ENCODE measurements at places on chromosomes 12 and 14.
A peak's percentile ranks its signal among the peaks of the same experiment; 100 is the strongest.

DNA sequence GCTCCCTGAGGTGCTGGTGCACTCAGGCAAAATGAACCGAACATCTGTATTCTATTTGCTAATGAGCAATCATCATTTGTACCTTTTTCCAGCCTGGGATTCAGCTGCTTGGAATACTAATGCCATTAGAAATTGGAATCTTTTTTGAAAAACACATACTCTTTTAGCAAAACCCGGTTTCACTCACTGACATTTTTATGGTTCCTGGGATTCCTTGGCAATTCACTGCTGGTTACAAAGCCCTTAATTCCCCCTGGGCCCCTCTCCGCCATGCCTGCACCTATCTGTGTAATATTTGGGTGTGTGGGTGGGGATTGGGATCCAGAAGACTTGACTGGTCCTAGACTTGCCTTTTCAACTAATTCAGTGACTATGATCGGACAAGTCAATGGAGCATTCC lies 199.1 kb downstream of the FOXN3 start:
- no peak for DNase-seq

DNA sequence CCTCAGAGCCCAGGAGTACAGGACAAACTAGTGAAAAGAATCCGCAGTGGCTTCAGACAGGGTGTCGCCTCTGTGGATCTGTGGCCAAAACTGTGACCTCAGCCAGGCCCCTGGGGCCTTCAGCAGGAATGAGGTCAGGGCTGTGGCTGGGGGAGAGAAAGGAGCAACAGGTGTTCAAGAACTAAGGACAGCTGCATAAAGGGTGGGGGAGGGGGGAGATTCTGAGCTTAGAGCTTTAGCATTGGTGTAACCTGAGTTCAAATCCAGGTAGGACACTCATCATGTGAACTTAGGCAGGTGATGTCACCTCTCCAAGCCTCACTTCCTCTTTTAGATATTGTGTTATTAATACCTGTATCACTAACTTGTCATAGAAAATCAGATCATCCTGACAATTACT lies 40.9 kb upstream of the CORO1C start:
- DNase-seq, result no peak

DNA sequence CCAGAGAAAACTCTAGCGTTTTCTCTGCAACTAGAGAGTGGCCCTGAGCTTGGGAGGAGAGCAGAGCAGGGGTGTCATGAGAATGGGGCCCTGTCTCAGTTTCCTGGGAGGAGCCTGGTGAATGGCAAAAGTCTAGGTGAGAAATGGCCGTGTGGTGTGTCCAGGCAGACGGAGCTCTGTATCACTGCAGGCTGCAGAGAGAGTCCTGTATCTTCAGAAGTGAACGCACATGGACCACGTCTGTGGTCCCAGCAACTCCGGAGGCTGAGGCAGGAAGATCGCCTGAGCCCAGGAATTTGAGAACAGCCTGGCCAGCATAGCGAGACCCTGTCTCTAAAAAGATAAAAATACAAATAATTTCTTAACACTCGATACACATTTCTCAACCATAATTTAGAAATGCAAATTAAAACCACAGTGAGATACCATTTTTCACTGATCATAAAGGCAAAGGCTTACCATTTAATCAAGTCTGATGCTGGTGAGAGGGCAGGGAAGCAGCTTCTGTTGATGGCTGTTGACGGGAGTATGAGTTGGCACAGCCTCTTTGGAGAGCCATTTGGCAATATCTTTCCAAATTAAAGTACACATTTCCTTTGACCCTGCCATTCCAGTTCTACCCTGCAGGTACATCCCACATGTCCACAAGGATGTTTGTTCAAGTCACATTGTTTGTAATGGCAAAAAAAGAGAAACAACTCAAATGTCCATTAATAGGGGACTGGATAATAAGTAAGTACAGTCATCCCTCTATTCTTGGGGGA lies 51.0 kb downstream of the NFKBIA start:
- DNase-seq, result no peak

DNA sequence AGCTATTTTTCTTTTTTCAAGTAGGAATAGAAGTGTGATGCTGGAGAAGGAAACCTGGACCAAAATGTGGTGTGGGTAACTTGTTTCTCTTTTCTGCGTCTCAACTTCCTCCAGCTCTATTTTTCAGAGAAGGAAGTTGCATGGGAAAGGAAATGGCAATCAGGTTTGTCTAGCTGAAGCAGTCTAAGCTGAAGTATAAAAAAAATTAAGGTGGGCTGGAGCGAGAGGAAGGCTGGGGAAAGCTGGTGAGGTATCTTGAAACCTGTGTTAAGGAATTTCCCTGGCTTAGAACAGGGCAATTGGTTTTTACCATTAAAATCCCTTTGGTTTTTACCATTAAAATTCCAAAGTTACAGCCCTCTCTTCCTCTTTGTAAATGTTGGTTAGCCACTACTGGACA lies 34.2 kb upstream of the NINJ2 start:
- DNase-seq, result no peak

DNA sequence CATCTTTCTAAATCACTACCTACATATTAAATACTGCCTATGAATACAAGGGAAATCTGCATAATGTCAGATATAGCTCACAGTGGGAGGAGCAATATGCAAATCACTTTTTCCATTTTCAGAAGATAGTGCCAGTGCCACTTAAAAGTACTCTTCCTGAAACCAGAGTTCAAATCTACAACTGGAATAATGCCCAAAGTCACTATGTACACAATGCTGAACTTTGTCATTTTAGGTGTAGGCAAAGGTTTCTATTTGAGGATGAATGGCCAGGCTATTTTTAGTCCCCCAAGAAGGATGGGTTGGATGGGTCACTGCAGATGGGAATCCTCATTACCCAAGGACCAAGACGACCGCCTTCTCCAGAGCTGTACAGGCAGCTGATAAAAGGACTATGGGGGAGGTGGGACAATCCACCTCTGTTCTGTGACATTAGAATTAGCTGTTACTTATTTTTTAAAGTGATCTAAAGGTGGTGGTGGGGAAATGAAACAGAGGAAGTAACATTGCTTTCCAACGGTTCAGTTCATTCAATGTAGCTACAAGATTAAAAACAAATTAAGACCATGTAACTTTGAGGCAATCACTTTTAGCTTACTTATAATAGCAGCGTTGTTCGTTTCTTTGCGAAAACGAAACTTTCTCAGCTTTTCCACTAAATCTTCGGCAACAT lies 5.6 kb downstream of the GMFB start:
- DNase-seq, result no peak

- DNase-seq, result peak; percentile 77
These were observed 449 bp upstream of the LTBP2 start for GRCh38 chr14:74612350-74613021.

DNA sequence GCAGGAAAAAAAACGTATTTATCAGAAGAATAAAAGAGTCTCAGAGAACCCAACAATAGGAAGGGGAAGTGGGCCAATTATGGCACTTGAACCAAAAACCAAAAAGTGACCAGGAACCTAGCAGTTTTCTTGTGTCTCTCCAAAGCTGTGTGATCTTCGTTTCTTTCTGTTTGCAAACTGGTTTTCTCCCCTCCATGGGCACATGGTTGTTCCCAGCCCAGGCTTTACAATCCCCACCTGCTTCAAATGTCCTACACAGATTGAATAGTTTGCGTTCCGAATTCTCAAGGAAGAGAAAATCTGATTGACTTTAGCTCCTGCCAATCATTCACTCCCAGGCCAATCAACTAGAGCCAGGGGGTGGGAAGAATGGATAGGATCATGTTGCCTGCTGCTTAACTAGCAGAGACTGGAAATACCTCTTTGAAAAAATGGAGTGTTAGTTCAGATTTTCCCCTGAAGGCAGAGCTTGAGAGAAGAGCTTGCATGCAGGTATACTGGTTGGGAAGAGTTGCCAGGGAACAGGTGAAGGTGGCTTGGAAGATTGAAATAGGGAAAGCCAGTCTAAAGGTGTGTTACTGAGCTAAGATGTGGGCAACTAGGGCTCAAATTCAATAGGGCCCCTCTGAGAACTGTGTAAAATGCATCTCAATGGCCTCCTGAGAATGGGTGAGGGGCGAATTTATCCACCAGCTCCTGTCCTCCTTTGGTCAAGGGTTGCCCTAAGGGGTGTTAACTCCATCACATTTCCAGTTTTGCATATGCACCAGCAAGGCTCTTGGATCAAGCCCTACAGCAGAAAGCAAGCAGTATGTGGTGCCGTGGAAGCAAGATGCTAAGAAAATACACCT lies 106.4 kb upstream of the SRRM4 start:
- no peak for DNase-seq

DNA sequence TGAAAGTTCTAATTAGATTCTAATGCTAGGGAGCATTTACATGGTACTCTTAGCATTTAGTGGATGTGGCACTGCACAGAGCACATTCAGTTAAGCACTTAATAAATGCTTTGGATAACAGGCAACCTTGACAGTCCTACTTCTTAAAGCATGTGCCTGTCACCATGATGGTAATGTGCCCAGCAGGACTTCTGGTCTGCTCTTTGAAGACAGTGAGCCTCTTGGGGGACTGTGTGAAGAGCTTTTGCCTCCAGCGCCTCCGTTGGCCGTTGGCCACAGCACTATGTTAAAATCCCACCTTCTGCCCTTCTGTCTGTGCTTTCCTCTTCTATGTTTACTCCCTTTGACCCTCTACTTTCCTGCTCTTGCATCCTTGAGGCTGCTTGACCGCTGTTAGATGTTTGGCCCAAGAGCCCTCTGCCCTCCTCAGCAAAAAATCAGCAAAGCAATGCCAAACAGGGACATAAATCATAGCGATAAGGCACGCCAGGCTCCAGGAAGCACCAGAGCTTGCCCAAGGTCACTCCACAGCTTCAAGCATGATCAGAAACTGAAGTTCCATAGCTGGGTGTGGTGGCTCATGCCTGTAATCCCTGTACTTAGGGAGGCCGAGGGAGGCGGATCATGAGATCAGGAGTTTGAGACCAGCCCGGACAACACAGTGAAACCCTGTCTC lies 8.3 kb downstream of the CDKL1 start:
- no peak for DNase-seq

- DNase-seq, result no peak
These were observed 60.7 kb upstream of the CAND1 start for GRCh38 chr12:67208281-67209067.

- DNase-seq, result no peak
These were observed 50.2 kb upstream of the HSPB8 start for GRCh38 chr12:119128527-119128926.
